NCI-H187 (cell line): ENCODE measurements at places on chromosomes 12 and 14.

DNA sequence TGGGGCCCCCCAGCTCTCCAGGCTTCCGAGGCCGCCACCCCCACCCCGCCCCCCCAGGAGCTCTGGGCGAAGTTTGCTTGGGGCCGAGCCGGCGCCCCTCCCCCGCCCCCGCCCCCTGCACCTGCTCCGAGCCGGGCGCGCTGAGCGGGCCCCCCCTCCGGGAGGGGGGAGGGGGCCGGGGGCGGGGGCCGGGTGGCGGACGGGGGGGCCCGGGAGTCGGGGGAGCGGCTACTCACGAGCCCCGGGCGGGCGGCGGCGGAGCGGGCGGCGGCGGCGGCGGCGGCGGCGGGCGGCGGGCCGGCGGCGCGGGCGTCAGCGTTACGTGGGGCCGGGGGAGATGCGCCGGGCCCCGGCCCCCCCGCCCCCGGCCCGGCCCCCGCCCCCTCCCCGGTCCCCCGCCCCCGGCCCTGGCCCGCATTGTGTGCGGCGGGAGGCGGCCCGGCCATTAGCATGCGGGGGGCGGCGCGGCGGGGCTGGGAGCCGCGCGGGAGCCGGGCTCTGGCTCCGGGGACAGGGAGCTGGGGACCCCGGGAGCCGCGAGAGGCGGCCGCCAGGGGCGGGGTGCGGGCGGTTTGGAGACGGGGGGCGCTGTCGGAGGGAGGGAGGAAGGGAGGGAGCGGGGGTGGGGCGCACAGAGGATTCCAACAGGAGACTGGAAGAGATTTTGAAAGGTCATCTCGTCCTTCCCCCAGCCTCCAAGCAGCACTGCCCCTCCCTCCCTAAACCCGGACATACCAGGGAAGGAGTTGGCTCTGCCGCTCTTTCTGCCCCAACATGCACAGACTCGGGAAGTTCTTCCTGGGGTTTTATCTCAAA lies at the start of gene ZNF219:
ZNF219 (minus strand) TSS at position 580 of the 816 bp plus-strand sequence. CDS start 5,064 bp downstream, outside the sequence.
- peak; percentile 35 for DNase-seq

- DNase-seq: no peak
Measured at GRCh38 chr14:61569308-61569707, 126.0 kb upstream of the HIF1A start.

DNA sequence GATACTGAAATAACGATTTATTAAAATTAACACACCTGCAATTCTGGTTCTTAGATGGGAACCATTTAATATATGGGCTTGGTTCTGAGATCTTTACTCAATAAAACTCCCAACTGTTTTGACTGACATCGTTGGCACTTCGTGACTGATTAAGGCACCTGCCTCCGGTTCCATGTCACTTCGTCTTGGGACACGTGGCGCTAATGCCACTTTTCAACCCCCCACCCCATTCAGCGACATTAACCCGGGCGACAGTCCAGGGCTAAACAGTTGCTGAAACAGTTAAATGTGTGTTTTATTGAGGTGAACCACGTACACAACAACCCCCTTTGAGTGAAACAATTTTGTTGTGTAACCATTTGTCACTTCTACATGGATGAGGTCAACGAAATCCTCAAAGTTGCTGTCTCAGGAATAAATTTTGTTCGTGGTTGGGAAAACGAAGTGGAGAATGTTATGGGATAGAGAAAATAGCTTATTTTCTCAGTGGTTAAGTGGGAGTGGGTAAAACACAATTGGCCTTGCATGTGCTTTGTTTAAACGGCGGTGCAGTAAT lies 9.9 kb upstream of the SLC38A2 start:
- no peak for DNase-seq

DNA sequence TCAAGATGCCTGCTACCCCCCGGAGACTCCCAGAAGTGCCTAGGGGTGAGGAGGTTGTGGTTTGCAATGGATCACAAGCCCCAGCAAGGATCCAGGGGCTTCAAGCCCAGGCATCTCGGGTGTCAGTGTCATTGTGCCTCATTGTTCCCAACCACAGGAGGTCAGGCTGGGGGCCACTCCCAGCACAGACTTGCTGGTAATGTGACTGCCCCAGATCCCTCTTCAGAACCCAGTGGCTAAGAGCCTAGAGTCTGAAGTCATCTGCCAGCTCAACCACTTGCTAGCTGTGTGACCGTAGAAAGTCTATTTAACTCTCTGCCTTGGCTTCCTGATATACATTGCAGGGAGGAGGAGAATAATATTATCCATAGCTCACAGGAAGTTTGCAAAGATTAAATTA lies 7.7 kb upstream of the ASB2 start:
- no peak for DNase-seq

GRCh38 chr12:47107926-47108325 lies 28.2 kb upstream of the AMIGO2 start:
- DNase-seq: no peak

GRCh38 chr12:70463997-70464396 lies 97.9 kb downstream of the KCNMB4 start:
- no peak for DNase-seq

DNA sequence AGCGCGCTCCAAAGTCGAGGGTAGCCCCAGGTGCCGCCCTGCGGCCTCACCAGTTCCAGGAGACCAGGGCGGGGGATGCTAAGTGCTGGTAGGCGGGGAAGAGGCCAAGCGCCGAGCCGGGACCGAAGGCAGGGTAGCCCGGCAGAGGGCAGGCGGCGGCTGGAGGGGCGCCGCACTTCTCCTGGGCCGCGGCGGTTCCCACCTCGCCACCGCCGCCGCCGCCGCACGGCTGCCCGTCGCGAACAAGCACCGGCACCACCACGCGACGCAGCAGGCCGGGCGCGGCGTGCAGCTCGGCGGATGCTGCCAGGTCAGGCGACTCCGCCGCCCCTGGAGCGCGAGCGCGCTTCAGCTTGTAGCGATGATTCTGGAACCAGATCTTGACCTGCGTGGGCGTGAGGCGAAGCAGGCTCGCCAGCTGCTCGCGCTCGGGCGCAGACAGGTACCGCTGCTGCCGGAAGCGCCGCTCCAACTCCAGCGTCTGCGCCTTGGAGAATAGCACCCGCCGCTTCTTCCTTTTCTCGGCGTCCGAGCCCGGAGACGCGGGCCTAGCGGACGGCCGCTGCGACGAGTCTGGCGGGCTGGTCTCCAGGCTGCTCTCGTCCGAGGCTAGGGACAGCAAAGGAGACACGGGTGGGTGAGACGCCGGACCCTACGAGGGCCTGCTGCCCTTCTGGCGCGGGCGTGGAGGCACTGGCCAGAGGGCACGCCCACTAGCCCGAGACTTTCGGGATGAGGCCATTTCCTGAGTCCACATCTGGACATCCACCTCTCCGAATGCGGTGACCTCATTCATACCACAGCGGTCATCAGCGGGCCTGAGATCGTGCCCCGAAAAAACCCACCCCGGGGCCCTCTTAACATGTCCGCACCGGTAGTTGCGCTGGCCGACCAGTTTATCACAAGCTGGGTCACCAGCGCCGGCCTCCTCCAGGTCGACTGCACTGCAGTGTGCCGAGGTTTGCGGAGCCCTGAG lies 1.3 kb downstream of the NKX2-8 start:
- peak; percentile 30 for DNase-seq

- peak; percentile 17 for DNase-seq
Measured at GRCh38 chr12:3727877-3728632, 24.9 kb downstream of the CRACR2A start.

DNA sequence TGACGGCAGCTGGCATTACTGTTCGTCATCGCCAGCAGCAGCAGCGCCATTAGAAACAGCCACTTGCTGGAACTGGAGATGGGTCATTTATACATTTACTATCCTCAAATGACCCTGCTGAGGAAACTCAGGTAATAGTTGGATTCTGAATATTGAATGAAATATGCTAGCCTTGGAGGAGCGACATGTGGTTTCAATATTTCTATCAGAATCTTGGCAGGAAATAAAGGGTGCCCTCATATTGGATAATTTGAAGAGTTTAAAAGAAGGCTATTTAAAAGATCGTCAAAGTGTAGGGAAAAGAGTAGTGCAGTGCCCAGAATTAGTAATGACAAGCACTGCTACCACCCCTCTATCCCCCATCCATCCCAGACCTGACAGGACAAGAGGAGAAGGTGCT lies 109.6 kb upstream of the CPM start:
- DNase-seq: no peak

DNA sequence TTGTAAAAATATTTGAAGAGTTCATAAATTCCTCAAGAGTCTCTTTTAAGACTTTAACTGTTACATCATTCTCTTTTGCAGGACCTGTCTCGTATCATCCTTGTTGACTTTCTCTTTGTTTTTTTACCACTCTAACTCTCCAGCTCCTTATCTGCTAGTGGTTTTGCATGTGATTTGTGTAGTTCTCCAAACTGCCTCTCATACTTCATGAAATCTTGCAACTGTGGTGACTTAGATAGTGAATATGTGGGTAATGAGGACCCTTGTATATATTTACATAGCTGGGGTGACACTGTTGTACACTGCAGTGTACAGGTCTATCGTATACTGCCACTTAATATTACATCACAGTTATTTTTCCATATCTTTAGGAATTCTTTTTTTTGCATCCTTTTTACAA lies 40.2 kb upstream of the EMP1 start:
- DNase-seq: no peak

- no peak for DNase-seq
Measured at GRCh38 chr14:103765526-103765925, 49.9 kb downstream of the ZFYVE21 start.

DNA sequence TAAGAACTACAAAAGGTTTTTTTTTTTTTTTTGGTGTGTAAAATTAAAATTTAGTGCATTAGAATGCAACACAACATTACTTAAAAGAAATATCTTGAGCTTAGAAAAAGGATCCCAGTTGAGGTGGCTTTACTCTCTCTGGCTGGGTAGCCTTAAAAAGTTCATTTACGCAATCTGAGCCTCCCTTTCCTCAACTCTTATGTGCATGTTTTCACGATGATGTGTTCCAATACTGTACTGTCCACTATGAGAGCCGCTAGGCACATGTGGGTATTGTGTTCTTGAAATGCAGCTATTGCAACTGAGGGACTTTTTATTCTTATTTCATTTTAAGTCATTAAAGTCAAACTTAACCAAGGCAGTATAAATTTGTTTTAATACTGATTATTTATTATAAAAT lies 460.9 kb upstream of the SYT1 start:
- no peak for DNase-seq

DNA sequence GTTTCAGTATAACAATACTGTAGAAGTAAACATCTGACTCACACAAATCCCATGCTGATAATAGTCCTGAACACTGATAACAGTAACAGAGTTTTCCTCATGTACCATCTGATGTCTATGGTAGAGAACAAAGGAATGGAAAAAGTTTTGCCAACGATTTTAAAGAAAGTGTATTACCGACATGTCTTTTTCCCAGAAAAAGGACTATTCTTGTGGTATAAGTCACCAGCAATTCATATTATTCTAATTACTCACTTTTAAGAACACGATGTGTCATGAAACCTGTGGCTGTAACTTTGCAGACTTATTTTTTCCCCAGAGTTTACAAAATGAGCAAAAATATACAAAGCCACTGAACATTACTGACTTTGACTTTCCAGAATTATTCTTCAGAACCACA lies 40.1 kb upstream of the DCN start:
- no peak for DNase-seq

GRCh38 chr12:92814584-92814983 lies 111.8 kb downstream of the PLEKHG7 start:
- no peak for DNase-seq

- no peak for DNase-seq
Measured at GRCh38 chr14:44620121-44621019, 113.3 kb upstream of the FSCB start.

DNA sequence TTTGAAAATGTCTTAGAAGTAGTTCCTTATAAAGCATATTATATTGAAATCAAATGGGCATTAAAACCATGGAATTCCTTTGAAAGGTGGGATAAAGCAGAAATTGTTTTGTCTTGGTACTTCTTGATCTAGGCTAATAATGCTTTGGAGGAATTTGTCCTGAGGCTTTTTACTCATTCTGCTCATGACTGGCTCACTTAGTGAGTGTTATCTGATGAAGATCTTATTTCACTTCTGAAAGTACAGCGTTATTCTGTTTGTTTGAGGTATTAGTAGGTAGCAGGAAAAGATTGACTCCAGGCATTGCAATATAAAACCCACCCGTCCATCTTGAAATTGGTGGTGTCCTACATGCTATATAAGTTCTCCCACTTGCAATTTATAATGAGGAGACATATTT lies 5.5 kb downstream of the C12orf71 start:
- DNase-seq: no peak

DNA sequence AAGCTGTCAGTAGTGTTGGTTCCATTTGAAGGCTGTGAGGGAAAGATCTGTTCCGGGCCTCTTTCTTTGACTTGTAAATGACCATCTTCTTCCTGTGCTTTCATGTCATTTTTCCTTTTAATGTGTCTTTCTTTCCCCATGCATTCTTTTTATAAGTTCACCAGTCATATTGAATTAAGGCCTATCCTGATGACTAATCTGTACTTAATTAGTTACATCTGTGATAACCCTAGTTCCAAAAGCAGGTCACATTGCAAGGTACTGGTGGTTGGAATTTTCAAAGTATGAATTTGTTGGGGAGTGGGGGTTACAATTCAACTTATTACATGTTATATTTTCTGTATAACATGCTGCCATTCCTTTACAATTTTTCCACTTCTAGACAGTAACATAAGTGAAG lies 1642.1 kb upstream of the FLRT2 start:
- DNase-seq: no peak

DNA sequence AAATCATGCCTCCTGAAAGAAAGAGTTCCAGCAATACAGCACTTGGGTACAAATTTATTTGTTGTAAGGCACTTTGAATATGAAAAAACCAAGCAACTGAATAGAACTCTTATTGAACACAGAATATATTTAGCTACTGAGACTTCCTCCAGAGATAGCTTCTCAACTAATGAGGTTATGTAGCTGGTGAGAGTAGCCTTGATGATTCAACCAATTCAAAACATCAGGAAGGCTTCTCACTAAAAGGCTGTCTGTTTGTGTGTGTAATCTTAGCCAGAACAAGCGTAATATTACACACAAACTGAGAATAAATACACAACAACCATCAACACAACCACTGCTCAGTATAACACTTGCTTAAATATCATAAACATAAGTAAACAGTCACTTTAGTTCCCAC lies 20.4 kb downstream of the EIF2B2 start:
- DNase-seq: no peak

- DNase-seq: no peak
Measured at GRCh38 chr12:127628645-127629044, 638.3 kb upstream of the TMEM132C start.

DNA sequence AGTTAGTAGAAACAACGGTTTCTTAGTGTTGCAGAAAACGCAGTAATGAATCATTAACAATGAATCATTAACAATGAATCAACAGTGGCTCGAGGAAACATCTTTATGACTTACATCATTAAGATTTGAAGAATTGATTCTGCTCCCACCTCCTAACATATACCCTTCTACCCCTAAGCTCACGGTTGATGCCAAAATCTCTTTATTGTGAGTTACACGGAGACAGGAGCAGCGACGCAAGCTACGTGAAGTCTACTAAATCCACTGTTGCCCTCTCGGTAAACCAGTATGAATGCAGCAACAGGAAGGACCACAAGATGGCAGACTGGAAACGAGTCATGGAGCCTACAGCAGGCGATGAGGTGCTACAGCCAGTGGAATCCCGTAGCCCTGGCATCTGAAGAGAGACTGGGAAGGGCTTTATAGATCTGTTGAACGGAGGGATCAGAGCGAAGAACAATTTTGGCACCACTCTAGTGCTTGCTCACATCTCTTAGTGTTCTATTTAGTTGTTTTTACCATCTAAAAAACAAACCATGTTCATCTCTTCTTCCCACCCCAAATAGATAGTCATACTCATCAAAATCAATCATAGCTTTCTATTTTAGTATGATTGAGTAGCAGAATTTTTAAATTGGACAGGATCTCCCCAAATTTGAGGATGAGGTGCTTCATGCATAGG lies 332.7 kb downstream of the DUSP6 start:
- DNase-seq: peak; percentile 23

GRCh38 chr14:85319998-85320630 lies 209.8 kb upstream of the FLRT2 start:
- DNase-seq: no peak
